NCI-H446 (cell line): ENCODE measurements at places on chromosomes 6 and 20.

GRCh38 chr6:144294016-144294415 lies 8.9 kb downstream of the UTRN start:
- DNase-seq: no peak

DNA sequence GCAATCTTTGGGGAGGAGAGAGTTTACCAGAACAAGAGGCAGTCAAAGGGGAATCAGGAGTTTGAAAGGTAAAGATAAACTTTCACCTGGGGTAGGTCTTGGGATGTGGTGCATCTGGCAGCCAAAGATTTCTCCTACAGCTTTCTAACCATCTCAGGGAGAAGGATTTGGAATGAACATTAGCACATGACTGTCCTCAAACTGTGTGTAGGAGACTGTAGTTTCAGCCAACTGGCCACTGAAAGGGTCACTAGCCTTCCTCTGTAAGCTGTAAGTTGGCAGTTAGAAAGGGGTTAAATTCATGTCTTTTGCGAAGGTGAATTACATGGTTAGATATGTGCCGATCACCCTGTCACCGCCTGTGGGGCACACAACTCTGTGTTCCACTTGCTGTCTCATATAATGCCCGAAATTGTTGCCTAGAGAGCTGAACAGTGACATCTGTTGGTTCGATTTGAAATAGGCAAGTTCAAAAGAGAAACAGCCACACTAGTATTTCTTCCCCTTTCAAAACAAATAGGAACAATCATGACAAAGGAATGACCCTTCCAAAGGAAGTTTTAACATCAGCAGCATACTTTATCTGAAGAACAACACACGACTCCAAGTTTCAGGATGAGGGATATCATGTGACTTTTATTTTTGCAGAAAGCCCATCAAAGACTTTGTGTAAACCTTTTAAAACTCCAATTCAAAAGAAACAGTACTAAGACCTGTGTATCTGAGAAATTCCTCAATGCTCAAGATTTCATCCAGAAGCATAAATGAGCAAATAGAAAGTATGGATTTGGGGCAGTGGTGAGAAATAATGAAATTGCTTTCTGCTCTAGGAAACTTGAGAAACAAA lies 1.1 kb upstream of the OPN5 start:
- DNase-seq: peak; percentile 74

- DNase-seq: no peak
Measured at GRCh38 chr6:158468666-158469065, 91.2 kb upstream of the TMEM181 start.

DNA sequence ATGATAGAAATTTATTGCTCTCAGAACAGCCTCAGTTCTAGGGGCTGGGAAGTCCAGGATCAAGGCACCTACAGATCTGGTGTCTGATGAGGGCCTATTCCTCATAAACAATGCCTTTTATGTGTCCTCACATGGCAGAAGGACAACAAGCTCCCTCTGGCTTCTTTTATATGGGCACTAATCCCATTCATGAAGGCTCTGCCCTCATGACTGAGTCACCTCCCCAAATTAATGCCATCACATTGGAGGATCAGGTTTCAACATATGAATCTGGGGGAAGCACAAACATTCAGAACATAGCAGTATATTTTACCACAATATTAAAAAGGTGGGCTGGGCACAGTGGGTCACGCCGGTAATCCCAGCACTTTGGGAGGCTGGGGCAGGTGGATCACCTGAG lies 58.5 kb upstream of the CCN6 start:
- DNase-seq: no peak
